ENCODE measurements at places on chromosomes 2 and 18. TPM values are rescaled to one million over a fixed set of nuclear protein-coding genes. Genes with fewer than 3 reads are reported as not detected.

- DNase-seq = no peak
These were observed 63.7 kb upstream of the LHCGR start for GRCh38 chr2:48819206-48819735.

DNA sequence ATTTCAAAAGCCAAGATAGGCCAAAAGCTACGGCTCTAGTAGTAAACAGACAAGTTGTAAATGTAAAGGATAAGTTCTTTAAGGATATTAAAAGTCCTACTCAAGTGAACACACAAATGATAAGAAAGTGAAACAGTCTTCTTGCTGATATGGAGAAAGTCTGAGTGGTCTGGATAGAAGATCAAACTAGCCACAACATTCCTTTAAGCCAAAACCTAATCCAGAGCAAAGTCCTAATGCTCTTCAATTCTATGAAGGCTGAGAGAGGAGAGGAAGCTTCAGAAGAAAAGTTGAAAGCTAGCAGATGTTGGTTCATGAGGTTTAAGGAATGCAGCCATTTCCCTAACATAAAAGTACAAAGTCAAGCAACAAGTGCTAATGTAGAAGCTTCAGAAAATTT lies 111.7 kb upstream of the ZEB2 start:
- DNase-seq = no peak

DNA sequence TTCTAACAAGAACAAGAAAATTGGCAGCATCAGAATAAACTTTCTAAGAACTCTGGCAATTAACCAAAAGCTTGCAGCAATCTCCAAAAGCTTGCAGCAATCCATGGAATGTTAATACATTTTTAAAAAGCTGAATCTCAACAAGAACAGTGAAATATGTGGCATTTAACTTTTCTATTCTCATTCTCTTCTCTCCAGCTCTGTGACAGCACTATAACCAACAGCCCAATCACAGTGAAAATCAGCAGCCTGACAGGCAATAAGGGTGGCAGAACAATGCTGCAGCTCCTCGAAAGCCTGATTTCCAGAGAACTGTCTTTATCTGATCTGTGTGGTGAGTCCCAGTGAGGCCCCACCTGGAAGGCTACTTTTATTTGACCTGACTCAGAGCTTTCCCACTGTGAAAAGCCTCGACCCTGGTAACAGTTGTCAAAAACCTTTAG lies 60.0 kb downstream of the TMEM131 start:
- DNase-seq = no peak

DNA sequence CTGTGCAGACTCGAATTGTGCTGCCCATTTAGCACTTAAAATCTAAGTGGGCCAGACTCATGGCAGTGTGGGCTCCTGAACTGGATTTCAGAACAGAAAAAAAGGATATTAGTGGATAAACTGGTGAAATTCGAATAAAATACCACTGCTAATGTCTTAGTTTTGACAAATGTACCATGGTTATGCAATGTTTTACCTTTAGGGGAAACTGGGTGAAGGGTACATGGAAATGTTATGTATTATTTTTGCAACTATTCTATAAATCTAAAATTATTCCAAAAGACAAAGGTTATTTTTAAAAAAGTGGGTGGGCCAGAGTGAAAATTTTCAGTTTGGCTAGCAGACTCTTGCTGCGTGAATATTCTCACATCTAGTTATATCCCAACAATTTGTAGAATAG lies 260.6 kb upstream of the CCDC68 start:
- no peak for DNase-seq

DNA sequence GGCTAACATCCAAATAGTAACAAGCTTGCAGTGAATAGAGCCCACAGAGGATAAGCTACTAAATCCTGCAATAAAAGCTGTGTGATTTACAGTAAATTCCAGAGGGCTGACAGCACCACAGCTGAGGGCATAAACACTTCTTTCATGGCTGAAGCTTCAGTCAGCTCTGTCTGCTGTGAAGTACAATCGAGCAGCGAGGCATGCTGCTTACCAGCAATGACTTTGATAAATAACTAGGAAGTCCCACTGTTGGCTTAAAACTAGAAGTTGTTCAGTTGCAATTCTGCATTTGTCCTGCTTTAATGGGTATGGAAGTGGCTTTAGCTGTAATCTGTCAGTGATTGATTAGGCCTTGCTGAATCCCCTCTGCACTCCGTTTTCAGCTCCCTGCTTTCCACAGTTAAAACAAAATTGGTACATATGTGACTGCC lies 65.2 kb upstream of the FIGN start:
- DNase-seq = no peak

GRCh38 chr2:219228041-219228910 lies 1.2 kb downstream of the ATG9A start:
- DNase-seq = no peak

DNA sequence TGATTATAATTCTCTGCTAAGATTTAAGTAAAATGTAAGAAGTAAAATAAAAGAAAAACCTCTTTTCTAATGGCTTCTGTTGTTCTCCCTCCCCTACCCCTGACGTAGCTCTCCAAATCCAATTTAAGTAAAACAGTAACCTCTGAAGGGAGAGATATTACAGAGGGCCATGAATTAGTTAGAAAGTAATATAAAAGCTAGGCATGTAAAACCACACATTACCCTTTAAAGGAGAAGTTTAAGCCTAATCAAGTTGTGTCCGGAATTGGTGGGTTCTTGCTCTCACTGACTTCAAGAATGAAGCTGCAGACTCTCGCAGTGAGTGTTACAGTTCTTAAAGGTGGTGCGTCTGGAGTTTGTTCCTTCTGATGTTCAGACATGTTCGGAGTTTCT lies 116.9 kb upstream of the SCN7A start:
- no peak for DNase-seq

Gene CROCC2
- total RNA-seq = 0.19 TPM
